ENCODE measurements at places on chromosomes 3 and 15. TPM values are rescaled to one million over a fixed set of nuclear protein-coding genes. Genes with fewer than 3 reads are reported as not detected.

The CRTC3 gene
- polyA plus RNA-seq = 35.3 TPM

The VEPH1 gene
- not detected for polyA plus RNA-seq

The PRSS50 gene
- not detected for polyA plus RNA-seq

The RAB6B gene
- 0.46 TPM for polyA plus RNA-seq

The UNC13C gene
- polyA plus RNA-seq = not detected

The BCL2A1 gene
- 12.2 TPM for polyA plus RNA-seq

The SAXO2 gene
- not detected for polyA plus RNA-seq

The ZNF620 gene
- polyA plus RNA-seq = 1.7 TPM

The TMEM207 gene
- not detected for polyA plus RNA-seq

The ETV5 gene
- not detected for polyA plus RNA-seq

The INKA1 gene
- polyA plus RNA-seq = not detected

The SMCO1 gene
- not detected for polyA plus RNA-seq

The ZNF654 gene
- polyA plus RNA-seq = 7.5 TPM

The MYLK gene
- polyA plus RNA-seq = 3.7 TPM

The FETUB gene
- not detected for polyA plus RNA-seq

The GABRR3 gene
- not detected for polyA plus RNA-seq

The STT3B gene
- polyA plus RNA-seq = 66.3 TPM

The LXN gene
- 9.5 TPM for polyA plus RNA-seq

The RPL29 gene
- 800 TPM for polyA plus RNA-seq

The PML gene
- 16.2 TPM for polyA plus RNA-seq

The NR1I2 gene
- polyA plus RNA-seq = 0.40 TPM

The TFRC gene
- 8.9 TPM for polyA plus RNA-seq

The NOX5 gene
- polyA plus RNA-seq = not detected

The MGLL gene
- 2.6 TPM for polyA plus RNA-seq

The CASR gene
- not detected for polyA plus RNA-seq

The SPG11 gene
- 37.3 TPM for polyA plus RNA-seq

The ITGB5 gene
- 0.52 TPM for polyA plus RNA-seq

The SLC28A1 gene
- polyA plus RNA-seq = not detected

The CLSTN2 gene
- polyA plus RNA-seq = not detected

The HYAL1 gene
- 0.18 TPM for polyA plus RNA-seq

The VIPR1 gene
- 1.8 TPM for polyA plus RNA-seq

The CSTA gene
- polyA plus RNA-seq = 4.1 TPM

The UROC1 gene
- polyA plus RNA-seq = not detected

The SLC35G2 gene
- not detected for polyA plus RNA-seq

The ZNF80 gene
- 1.7 TPM for polyA plus RNA-seq

The SLC41A3 gene
- 25.4 TPM for polyA plus RNA-seq

The CPB1 gene
- not detected for polyA plus RNA-seq

The NUP210 gene
- polyA plus RNA-seq = 36.7 TPM

The TGM4 gene
- polyA plus RNA-seq = not detected

The LARP6 gene
- polyA plus RNA-seq = not detected

The NGRN gene
- 26.0 TPM for polyA plus RNA-seq
